ENCODE measurements at places on chromosomes 5 and 9.
A peak's percentile ranks its signal among the peaks of the same experiment; 100 is the strongest.

- no peak overlapping the region for H3K27ac ChIP-seq
- peaks cover 24% of the 10 kb centered on the region for H3K4me1 ChIP-seq
- H3K27me3 ChIP-seq, result no peaks in the 10 kb centered on the region
- no peak overlapping the region for H3K4me3 ChIP-seq
- H3K36me3 ChIP-seq, result no peaks in the 10 kb centered on the region
These were observed 19.1 kb downstream of the FGD3 start for GRCh38 chr9:92966518-92966800.

- H3K4me3 ChIP-seq, result peak overlapping the region; percentile 94
- H3K27ac ChIP-seq, result peak overlapping the region; percentile 71
- H3K36me3 ChIP-seq, result no peaks in the 10 kb centered on the region
- DNase-seq, result no peak
- H3K27me3 ChIP-seq, result no peaks in the 10 kb centered on the region
These were observed 8.7 kb downstream of the RANBP6 start for GRCh38 chr9:6006749-6007057.

GRCh38 chr9:122572456-122572855 is 10.7 kb downstream of the OR1L8 start:
- no peaks in the 10 kb centered on the region for H3K36me3 ChIP-seq
- no peaks in the 10 kb centered on the region for H3K4me1 ChIP-seq
- no peaks in the 10 kb centered on the region for H3K27me3 ChIP-seq
- DNase-seq, result peak; percentile 29
- H3K4me3 ChIP-seq, result no peak overlapping the region
- no peak overlapping the region for H3K27ac ChIP-seq

DNA sequence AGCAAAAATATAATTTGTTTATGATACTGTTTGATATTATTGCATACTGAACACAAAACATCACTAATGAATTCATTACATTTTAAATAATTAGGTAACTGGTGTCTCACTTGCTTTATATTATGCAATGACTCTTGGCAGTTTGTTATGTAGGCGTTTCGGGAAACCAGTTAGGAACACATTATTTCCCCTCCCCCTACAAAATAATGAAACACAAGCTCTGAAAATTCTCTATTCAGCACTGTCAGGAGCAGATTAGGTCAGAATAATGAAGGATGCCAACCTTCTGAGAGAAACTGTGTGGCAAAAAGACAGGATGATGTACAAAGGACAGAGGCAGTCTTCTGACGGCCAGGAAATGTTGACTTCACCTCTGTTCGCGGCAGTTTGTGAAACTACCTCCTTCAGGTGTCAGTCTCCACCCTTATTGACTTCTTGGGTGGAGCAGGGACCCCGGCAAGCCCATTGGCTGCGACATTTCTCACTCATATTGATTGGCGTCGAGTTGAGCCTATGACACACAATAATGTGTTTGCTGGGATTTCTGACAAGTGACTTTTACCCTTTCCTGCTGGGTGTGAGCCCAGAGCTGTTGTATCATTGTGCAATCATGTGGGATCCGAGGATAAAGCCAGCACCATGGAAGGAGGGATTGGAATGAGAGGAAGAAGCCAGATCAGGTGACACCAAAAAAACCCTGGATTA is 33.9 kb downstream of the SH3PXD2B start:
- no peak overlapping the region for H3K27ac ChIP-seq
- H3K27me3 ChIP-seq, result no peaks in the 10 kb centered on the region
- peak overlapping the region; percentile 24 for H3K4me3 ChIP-seq
- H3K4me1 ChIP-seq, result 0 out of 2 replicates have a peak, but pooled peaks cover 8% of the 10 kb centered on the region
- H3K36me3 ChIP-seq, result no peaks in the 10 kb centered on the region
- DNase-seq, result peak; percentile 90

GRCh38 chr9:113645227-113645977 is 181.9 kb downstream of the RGS3 start:
- H3K4me3 ChIP-seq, result no peak overlapping the region
- H3K4me1 ChIP-seq, result no peaks in the 10 kb centered on the region
- no peak for DNase-seq
- no peaks in the 10 kb centered on the region for H3K27me3 ChIP-seq
- no peak overlapping the region for H3K27ac ChIP-seq
- no peaks in the 10 kb centered on the region for H3K36me3 ChIP-seq

DNA sequence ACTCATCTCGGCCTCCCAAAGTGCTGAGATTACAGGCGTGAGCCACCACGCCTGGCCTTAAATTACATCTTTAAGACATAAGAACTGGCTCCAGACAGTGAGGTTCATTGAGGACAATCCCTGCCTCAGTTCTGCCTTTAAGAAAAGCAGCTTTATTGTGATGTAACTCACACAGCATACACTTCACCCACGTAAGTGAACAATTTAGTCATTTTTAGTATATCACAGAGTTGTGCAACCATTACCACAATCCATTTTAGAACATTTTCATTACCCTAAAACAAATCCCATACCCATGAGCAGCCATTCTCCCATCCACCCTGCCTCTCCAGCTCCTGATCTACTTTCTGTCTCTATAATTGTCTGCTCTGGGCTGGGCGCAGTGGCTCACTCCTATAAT is 24.0 kb upstream of the LTC4S start:
- H3K4me3 ChIP-seq, result no peak overlapping the region
- DNase-seq, result no peak
- H3K27me3 ChIP-seq, result no peaks in the 10 kb centered on the region
- H3K4me1 ChIP-seq, result no peaks in the 10 kb centered on the region
- H3K27ac ChIP-seq, result no peak overlapping the region

DNA sequence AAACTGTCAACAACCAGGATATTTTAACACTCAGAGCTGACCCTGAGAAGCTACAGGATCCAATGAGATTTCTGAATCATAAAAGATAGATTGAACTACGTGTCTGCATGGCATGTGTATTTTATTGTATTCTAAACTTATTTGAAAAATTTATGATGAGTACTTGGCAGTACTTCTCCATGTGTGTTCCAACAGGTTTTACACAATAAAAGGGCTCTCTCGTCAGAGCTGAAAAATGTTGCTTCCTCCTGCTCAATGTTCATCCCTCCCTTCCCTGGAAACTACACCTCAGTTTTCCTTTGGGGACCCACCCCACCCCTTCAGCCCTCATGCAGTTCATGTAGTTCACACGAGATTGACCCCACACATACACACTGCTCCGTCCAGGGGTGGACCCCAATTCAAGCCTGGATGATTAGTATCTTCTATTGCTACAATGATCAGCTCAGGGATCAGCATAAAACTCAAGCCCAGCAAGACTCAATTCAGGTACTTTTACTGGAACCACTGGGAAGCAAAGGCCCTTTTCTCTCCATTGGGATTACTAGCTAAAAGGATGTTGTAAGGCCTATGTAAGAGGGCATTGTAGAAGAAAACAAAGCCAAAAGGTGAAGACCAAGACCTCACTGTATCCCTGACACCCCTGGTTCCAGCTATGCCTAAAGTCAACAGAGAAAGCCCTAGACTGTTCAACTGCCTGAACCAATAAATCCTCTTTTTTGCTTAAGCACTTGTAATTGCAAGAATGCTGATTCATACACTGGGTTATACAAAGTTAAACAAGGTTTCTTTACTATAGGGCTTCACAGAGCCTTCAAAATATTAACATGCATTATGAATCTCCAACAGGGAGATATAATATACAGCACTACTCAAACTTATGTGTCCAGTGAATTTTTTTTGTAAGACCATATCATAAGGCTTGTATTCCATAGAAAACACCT is 112.6 kb downstream of the SAXO1 start:
- H3K27ac ChIP-seq, result no peak overlapping the region
- H3K36me3 ChIP-seq, result no peaks in the 10 kb centered on the region
- no peaks in the 10 kb centered on the region for H3K27me3 ChIP-seq
- H3K4me1 ChIP-seq, result no peaks in the 10 kb centered on the region
- no peak overlapping the region for H3K4me3 ChIP-seq

GRCh38 chr5:74028406-74028805 is 402.4 kb downstream of the ARHGEF28 start:
- H3K4me1 ChIP-seq, result no peaks in the 10 kb centered on the region
- no peak overlapping the region for H3K27ac ChIP-seq
- no peak overlapping the region for H3K4me3 ChIP-seq

- no peak overlapping the region for H3K27ac ChIP-seq
- peaks cover 96% of the 10 kb centered on the region for H3K27me3 ChIP-seq
- no peak overlapping the region for H3K4me3 ChIP-seq
- H3K4me1 ChIP-seq, result no peaks in the 10 kb centered on the region
- H3K36me3 ChIP-seq, result no peaks in the 10 kb centered on the region
These were observed 116.4 kb upstream of the COL5A1 start for GRCh38 chr9:134525070-134525815.

- 0 out of 2 replicates have a peak, but pooled peaks cover 4% of the 10 kb centered on the region for H3K27me3 ChIP-seq
- H3K27ac ChIP-seq, result no peak overlapping the region
- no peak for DNase-seq
- H3K4me3 ChIP-seq, result no peak overlapping the region
- no peaks in the 10 kb centered on the region for H3K4me1 ChIP-seq
These were observed 16.5 kb downstream of the DAB2IP start for GRCh38 chr9:121667890-121668289.

GRCh38 chr9:12698986-12699385 is 5.8 kb downstream of the TYRP1 start:
- DNase-seq, result no peak
- H3K27me3 ChIP-seq, result no peaks in the 10 kb centered on the region
- H3K36me3 ChIP-seq, result no peaks in the 10 kb centered on the region
- no peak overlapping the region for H3K4me3 ChIP-seq

- H3K27ac ChIP-seq, result no peak overlapping the region
- no peaks in the 10 kb centered on the region for H3K36me3 ChIP-seq
- no peaks in the 10 kb centered on the region for H3K27me3 ChIP-seq
- H3K4me1 ChIP-seq, result no peaks in the 10 kb centered on the region
- no peak overlapping the region for H3K4me3 ChIP-seq
- no peak for DNase-seq
These were observed 496.3 kb upstream of the GRIA1 start for GRCh38 chr5:152994033-152994680.

DNA sequence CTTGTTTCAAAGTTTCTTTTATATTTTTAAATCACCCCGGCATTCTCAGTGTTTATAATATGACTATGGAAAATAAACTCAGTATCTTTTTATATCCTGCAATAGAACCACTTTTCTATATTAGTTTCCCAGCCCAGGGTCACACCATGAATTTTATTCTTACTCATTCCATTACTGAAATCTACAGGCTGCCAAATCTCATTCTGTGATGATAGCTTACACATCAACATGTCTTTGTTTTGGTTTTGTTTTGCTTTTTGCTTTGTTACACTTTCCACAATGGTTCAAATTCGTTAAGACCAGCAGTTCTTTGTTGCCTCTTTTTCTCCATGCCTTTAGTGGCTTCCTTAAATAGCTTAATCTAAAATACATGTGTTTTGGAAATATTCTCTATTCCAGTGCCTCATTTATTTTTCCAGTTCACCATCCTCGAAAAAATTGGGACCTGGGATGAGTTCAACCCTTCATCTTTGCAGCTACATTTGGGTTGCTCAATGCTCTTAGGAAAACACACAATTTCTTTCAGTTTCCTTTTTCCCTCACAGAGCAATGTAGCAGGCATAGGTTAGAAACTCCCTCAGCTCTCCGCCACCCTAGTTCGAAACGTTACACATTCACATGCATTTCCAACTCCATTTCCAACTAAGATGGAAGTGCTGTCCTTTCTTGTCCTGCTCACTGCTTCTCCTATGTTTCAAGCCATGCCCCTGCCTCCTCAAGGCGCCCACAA is 1146.3 kb downstream of the MAT2B start:
- no peaks in the 10 kb centered on the region for H3K36me3 ChIP-seq
- no peaks in the 10 kb centered on the region for H3K4me1 ChIP-seq

GRCh38 chr5:97422678-97423077 is 239.6 kb upstream of the RIOK2 start:
- H3K4me3 ChIP-seq, result no peak overlapping the region
- peaks cover 4% of the 10 kb centered on the region for H3K4me1 ChIP-seq
- no peaks in the 10 kb centered on the region for H3K36me3 ChIP-seq
- no peak overlapping the region for H3K27ac ChIP-seq
- no peak for DNase-seq

GRCh38 chr5:32346869-32347268 is 34.1 kb upstream of the MTMR12 start:
- H3K4me1 ChIP-seq, result no peaks in the 10 kb centered on the region
- H3K4me3 ChIP-seq, result no peak overlapping the region
- H3K27ac ChIP-seq, result no peak overlapping the region
- no peaks in the 10 kb centered on the region for H3K27me3 ChIP-seq

DNA sequence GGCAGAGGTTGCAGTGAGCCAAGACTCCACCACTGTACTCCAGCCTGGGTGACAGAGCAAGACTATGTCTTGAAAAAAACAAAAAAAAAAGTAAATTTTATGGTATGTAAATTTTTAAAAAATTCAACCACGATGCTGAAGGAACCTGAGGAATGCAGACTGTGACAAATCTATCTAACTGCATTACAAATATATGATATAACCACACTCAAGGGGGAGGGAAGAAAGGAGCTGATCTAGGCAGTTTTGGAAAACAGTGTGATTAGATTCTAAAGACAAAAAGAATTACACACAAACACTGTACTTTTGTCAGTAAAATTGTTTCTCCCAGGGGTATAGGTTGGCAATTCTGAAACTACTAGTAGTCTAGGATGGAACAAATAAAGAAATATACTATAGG is 17.0 kb downstream of the LARS1 start:
- H3K4me3 ChIP-seq, result no peak overlapping the region
- DNase-seq, result no peak
- no peaks in the 10 kb centered on the region for H3K27me3 ChIP-seq

- peak within 1 kb of the TSS; percentile 80 for H3K27ac ChIP-seq
- peaks cover 42% of the 10 kb centered on the region for H3K4me1 ChIP-seq
- H3K4me3 ChIP-seq, result peak within 1 kb of the TSS; percentile 99
These were observed at the start of gene REEP5 for GRCh38 chr5:112921833-112922817. REEP5 (minus strand) TSS chr5:112922227; CDS start chr5:112922190, 37 bp downstream.

DNA sequence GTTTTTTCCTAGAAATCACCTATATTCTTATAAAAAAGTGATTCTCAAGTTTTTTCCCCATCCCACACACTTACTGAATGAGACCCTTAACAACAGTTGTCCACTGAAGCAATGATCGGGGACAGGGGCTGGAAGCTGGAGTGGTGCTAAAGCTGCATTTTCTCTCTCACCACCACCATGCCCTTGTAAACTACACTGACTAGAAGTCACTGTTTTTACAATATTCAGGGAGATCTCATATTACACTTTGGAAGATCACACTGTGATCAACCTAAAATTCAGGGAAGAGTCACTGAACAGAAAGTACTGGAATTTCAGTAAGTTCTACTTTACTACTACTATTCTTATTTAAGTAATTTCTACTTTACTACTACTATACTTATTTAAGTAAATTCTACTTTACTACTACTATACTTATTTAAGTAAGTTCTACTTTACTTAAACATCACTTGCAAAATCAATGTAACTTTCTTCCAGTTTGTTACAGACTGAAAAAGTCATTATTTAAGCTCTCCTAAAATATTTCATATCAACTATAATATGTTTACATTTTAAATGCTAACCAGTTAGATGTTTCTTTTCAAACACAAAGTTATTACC is 164.3 kb downstream of the AGTPBP1 start:
- no peaks in the 10 kb centered on the region for H3K4me1 ChIP-seq
- no peaks in the 10 kb centered on the region for H3K36me3 ChIP-seq
- DNase-seq, result no peak
- H3K27ac ChIP-seq, result no peak overlapping the region
- H3K27me3 ChIP-seq, result no peaks in the 10 kb centered on the region

GRCh38 chr5:170554521-170555267 is 50.9 kb downstream of the KCNIP1 start:
- no peaks in the 10 kb centered on the region for H3K27me3 ChIP-seq
- H3K27ac ChIP-seq, result no peak overlapping the region
- DNase-seq, result no peak
- no peak overlapping the region for H3K4me3 ChIP-seq
- H3K36me3 ChIP-seq, result no peaks in the 10 kb centered on the region
- H3K4me1 ChIP-seq, result no peaks in the 10 kb centered on the region
